ENCODE measurements at places on chromosomes 3 and 15.

- DNase-seq, result no peak
Observed at GRCh38 chr3:58116161-58116955, 94.4 kb downstream of the DNASE1L3 start.

DNA sequence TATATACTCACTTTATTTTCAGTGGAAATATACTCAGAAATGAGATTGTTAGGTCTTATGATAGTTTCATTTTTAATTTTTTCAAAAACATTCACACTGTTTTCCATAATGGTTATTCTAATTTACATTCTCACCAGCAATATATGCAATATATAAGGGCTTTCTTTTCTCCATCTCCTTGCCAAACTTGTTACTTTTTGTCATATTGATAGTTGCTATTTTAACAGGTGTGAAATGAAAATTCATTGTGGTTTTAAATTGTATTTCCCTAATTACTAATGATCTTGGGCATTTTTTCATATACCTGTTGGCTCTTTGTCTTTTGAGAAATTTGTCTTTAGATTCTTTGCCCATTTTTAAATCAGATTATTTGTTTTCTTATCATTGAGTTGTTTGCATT lies 325.2 kb downstream of the DIPK2A start:
- DNase-seq, result no peak

GRCh38 chr3:193556841-193557240 lies 2.1 kb upstream of the ATP13A4 start:
- DNase-seq, result no peak

DNA sequence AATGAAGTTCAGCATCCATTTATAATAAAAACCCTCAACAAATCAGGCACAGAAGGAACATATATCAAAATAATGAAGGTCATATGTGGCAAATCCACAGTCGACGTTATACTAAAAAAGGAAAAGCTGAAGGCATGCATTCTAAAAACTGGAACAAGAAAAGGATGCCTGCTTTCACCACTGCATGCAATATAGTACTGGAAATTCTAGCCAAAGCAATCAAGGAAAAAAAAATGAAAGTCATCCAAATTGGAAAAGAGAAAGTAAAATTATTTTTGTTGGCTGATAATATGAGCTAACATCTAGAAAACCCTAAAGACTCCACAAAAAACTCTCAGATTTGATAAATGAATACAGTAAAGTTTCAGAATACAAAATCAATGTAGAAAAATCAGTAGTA lies 1123.2 kb downstream of the TBL1XR1 start:
- no peak for DNase-seq

DNA sequence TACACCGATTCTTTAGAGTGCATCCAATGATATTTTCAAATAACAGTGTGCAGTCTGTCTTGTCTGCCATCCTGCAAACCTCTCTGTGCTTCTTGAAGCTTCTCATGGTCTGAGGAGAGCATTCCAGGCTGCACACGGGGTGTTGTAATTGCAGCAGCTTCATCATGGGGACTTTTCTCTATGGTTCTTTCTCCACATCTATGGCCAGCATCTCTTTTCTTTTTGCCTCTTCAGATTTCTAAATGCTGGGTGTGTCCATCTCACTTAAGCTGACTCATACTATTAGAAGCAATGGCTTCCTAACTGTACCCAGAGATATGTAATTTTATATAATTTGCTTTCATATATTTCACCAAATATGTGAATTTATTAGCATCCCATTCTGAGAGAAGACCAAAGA lies 63.8 kb upstream of the EPHB3 start:
- DNase-seq, result no peak

DNA sequence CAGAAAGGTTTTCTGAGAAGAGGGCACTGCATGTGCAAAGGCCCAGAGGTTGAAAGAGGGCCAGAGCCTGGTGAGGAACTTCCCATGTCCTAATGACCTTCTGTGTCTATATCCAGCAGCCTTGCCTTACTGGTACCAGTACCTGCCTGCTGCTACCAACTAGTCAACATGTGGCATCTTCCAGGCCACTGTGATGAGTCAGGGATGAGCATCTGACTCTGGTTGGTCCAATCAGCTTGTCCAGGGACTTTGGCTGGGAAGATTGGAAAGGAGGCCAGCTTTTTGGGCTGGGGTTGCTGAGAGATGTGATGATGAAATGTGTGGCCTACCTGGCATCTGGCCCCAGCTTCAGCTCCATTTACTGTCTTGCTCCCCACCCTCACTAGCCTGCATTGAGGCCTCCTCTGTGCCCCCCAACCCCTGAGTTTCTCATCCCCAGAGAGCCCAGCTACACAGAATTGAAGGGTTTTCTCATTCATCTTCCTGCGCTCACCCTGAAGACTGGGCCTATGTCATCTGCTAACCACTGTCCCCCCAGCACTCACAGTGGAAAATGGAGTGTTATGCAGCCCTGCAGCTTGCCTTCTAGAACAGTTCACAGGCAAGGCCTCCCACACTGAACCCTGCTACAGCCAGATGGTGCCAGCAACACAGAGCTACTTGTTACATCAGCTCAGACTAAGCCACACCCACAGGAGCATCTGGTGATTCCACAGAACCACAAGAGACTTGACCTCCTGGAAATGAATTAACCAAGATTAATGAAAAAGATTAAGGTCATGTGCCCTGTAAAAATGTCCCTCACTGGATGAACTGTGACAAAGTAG lies 1.3 kb upstream of the TWF2 start:
- no peak for DNase-seq

DNA sequence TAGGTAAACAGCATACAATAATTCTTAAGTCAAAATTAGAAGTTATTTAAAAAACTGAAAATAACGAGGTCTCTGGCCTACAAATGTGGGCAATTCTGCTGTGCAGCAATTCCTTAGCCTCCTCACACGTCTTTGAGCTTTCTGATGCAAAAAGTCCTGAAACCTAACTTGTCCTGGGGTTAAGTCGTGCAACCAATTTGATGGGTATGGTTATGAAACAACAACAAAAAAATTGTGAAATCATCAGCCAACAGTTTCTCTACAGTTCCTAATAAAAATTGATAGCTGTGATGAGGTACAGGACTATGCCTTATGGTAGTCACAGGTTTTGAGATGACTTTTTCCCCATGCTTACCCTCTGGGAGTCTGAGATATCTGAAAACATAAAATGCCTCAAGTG lies 6.5 kb upstream of the GLB1 start:
- DNase-seq, result no peak

DNA sequence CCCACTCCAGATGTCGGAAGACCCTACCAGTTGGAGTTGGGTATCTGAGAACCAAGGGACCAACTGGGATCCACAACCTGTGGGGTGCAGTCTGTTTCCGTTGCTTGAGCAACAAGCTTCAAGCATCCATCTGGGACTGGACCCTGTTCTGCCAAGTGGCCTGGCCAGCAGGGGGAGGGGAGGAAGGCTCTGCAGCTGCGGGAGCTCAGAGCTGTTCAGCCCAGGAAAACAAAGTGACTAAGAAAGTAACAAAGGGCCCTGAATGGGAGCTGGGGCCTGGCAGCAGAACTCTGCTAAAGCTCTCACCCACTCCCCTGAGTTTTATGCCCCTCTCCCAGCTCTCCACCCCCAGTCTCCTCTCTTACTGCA lies 2.7 kb downstream of the TYRO3 start:
- DNase-seq, result no peak

DNA sequence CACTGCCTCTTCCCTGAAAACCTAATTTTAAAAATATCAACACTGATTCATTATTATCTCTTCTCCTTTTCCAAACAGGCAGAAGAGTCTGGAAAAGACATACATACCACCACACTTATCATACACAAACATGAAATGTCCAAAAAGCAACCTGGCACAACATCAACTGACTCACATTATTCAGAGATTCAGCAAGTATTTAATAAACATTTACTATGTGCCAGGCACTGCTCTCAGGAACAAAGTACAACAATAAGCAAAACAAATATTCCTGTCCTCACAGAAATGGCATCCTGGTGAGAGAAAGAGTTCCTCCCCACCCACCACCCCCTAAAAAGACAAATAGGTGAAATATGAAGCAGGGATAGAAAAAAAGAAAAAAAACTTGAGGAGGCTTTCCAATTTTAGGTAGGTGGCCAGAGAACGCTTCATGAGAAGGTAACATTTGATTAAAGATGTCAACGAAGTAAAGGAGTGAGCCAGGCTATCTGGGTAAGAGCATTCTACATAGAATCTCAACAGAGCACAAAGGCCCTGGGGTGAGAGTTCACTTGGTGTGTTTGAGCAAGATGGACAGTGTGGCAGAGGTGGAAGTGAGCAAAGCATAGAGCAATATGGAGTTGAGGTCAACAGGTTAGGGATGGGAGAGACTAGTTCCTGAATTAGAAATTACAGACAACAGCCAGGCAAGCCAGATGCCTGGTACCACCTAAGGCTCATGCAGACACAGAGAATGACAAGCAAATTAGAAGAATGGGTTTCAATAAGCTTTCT lies 141.7 kb downstream of the OSBPL10 start:
- DNase-seq, result no peak

DNA sequence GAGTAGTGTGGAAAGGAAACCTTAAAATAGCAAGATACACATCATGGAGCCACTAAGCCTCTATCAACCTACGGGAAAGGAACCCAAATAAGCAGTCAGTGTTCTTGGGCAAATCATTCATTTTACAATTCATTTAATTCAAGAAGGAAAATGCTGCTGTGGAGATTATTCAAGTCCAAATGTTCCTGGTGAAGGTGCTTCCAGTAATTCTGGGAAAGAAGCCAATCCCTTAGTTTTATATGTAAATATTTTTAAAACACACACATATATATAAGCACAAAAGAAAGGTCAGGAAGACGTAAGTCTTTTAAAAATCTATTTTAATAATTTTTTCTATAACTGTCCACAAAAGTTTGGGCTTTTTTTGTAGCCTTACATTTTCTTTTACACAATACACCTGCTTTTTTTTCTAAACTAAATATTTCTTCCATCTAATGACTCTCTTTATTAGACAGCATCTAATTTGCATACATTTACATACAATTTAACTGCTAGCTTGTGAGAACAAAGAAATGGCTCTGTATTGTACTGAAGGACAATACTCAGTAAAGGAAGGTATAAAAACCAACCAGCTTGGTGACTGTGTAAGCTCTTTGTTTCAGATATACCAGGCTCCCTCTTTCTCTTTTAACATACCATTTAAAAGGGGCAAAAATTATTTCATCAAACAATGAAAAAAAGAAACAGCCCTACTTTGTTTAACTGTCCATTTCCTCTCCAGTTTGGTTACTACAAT lies 269.5 kb downstream of the ZBTB20 start:
- no peak for DNase-seq

- no peak for DNase-seq
Observed at GRCh38 chr3:29827756-29828155, 546.9 kb downstream of the RBMS3 start.

GRCh38 chr15:75112848-75113492 lies 88.7 kb upstream of the C15orf39 start:
- no peak for DNase-seq

GRCh38 chr3:3105815-3106214 lies 4.4 kb downstream of the IL5RA start:
- DNase-seq, result no peak

- no peak for DNase-seq
Observed at GRCh38 chr3:127170814-127171213, 22.1 kb upstream of the PRR23E start.

DNA sequence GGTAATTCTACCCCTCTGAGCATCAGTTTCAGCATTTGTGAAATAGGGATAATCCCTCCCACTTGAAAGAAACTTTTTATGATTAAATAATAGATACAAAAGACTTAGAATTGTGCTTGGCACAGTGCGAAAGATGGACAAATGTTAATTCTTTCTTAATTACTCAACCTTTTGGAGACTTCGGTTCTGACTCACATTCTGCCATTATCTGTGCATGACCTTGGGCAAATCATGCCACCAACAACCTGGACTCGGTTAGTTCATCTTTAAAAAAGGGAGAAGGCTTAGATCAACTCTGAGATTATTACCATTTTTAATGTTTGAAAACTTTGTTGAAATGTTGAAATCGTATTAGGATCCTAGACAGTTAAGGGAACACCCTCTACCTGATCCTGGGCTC lies 40.6 kb upstream of the POLR2M start:
- no peak for DNase-seq

DNA sequence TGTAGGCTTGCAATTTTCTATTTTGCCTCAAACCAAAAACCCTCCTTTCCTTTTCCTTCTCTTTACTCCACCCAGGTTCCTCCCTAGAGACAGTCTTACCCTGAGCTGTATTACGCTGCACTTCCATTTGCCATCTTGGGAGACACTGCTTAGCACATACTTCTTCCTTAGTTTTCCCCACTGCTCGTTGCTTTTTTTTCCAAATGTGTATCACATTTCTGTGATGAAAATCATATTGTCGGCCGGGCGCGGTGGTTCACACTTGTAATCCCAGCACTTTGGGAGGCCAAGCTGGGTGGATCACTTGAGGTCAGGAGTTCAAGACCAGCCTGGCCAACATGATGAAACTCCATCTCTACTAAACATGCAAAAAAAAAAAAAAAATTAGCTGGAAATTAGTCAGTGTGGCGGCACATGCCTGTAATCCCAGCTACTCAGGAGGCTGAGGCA lies 29.5 kb downstream of the POPDC2 start:
- DNase-seq, result no peak

DNA sequence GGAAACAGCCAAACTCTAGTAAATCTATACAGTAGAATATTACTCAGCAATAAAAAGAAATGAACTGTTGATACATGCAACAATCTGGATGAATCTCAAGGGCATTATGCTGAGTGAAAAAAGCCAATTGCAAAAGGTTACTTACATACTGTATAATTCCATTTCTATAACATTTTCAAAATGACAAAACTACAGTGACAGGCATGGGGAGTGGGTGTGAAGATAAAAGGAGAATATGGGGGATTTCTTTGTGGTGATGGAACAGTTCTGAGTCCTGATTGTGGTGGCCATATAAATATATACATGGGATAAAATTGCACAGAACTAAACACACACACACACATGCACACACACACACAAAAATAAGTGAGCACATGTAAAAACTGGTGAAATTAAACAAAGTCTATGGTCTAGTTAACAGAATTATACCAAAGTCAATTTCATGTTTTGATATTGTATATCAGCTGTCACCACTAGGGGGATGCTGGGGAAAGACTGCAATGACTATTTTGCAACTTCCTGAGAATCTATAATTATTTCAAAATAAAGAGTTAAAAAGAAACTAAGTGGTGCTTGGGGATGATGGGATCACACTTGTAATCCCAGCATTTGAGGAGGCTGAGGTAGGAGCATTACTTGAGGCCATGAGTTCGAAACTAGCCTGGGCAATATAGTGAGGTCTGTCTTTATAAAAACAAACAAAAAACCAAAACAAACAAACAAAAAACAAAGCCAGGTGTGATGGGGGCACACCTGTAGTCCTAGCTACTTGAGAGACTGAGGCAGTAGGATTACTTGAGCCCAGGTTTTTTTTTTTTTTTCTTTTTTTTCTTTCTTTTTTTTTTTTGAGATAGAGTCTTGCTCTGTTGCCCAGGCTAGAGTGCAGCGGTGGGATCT lies 66.0 kb downstream of the SPTSSB start:
- DNase-seq, result no peak
